ENCODE measurements at places on chromosomes 1 and 21.

DNA sequence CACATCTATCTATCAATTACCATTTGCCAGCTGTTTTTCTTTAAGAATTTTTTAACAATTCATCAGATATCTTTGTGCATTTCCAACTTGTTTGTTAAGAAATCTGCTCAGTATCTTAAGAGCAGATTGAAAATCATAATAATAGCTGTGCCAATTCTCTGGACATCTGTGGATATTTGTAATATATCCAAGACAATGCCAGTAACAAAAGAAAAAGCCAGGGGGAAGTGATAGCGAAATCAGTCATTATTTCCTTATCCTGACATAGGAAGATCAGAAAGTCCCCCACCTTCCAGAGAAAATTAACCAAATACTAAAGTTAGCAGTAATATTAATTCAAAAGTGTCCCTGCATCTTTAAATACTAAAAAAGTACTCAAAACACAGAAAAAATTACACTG, 217.1 kb downstream of the RERE start:
- DNase-seq, result no peak

DNA sequence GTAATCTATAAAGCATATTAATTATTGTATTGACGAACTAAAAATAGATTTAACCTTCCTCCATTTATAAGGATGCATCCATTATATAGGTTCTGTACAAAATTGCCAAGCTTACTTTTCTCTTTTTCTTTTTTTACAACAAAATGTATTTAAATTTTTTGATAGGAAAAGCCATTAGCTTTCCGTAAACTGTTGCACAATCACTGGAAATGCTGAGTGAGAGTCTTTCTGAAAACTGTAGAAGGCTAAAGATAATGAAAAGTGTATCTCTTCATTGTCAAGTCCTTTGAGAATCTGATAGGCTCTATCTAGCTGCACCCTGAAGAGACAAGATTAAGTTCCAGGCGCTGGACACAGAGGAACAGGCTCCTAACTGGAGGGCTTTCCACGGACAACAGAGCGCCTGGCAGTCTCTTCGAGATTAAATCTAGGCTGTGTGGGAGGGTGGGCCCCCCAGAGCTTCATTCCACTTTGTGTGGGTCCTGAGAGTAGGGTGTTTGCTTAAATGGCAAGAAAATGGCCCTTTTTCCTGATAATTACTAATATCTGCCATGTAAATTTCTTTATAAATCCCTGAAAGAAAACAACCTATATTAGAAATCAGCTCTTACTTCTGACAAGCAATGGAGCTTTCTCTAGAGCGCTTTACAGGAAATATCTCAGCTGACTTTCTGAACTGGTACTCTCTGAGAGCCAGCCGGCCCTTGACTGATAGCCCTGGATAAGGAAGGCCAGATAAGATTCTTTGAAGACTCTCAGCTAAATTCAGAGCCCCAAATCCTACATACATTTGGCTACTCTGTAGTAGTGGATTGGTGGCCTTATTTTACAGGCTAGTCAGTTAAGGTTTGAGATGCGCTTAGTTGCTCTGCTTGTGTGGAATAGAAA, 108.3 kb downstream of the FMN2 start:
- no peak for DNase-seq

GRCh38 chr1:119715542-119715941, 3.8 kb downstream of the PHGDH start:
- no peak for DNase-seq

GRCh38 chr1:192284927-192285326, 31.9 kb upstream of the RGS21 start:
- no peak for DNase-seq

DNA sequence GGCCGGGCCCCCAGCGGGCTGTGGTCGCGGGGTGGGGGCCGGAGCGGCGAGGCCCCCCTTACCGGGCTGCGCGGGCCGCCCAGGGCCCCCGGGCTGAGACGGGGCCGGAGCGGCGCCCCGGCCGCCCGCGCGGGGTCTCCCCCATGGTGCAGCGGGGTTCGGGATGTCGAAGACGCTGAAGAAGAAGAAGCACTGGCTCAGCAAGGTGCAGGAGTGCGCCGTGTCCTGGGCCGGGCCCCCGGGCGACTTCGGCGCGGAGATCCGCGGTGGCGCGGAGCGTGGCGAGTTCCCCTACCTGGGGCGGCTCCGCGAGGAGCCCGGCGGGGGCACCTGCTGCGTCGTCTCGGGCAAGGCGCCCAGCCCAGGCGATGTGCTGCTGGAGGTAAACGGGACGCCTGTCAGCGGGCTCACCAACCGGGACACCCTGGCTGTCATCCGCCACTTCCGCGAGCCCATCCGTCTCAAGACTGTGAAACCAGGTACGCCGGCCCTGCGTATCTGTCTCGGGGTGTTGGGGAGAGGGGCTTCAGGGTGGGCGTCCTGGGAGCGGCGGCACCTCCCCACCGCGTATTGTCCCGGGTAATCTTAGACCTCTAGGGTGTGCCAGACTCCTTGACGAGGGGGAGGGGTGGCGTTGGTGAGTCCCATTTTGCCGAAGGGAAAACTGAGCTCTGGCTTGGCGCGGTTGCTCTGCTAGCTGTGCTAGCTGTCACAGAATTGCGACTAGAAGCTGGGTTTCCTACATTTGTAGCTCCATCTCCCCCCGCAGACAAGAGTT, 745 bp downstream of the MAGI3 start:
- DNase-seq, result no peak

- no peak for DNase-seq
These were observed 56.2 kb upstream of the ADAM30 start for GRCh38 chr1:119952496-119952895.

GRCh38 chr1:33143176-33143575, 38.7 kb downstream of the TRIM62 start:
- DNase-seq, result no peak

DNA sequence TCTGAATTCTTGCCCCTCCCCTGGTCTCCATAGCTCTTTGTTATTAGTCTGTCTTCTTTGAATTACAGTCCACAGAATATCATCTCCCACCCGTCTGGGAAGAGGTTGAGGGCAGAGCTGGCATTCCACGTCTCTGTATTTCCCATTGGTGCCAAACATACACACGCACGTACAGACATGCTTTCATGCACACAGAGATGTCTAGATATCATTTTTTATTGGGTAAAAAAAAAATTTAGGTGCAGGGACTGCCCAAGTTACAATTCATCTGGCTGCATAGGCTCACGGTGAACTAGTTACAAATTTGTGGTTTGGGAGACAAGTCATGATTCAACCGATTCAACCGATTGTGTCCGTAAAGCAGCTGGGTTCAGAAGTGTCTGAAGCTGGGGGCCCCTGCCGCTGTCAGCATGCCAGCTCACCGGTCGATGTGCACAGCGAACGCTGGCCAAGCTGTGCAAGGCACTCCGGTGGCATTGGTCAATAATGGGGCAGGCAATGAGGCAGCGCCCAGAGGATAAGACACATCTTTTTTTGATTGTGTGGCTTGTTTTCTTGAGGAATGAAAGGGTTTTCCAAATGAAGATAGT, 73.7 kb downstream of the KCNN3 start:
- no peak for DNase-seq

GRCh38 chr1:171801487-171801891, 20.0 kb downstream of the METTL13 start:
- DNase-seq, result no peak

Measured in cortex of kidney (tissue), 1 donor.